ENCODE measurements at places on chromosomes 4 and X.

DNA sequence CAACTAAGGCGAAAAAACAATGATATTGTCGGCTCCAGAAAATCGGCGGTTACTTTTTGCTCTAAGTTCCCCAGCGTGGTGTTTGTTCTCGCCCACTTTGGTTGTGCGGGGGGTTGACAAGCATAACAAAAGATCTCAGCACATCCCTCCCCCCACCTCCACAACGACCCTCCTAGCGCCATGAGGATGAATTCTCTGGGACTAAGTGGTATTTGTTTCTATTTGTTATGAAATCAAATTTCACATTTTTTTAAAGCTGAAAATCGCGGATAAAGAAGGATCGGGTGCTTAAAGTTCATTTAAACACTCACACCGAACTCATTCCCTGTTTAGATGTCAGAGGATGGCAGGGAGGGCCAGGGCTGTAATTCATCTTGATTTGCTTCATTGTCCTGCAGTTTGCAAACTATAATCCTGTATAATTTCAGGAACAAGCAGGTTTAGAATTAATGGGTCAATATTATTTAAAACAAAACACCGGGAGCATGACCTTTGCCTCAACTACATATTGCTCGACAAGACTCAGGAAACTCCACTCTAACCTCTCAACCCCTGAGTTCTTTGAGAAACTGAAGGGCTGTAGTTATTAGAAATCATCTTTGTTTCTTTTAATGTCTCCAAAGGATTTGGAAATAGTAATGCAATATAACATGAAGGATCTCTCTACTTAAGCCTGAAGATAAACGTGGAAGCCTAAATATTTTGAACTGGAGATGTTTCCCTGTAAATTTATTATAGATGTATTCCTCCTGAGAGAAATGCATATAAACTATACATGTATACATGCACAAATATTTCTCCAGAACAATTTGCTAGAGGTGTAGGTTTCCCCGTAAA lies 6.4 kb downstream of the PITX2 start:
- no peak for DNase-seq

DNA sequence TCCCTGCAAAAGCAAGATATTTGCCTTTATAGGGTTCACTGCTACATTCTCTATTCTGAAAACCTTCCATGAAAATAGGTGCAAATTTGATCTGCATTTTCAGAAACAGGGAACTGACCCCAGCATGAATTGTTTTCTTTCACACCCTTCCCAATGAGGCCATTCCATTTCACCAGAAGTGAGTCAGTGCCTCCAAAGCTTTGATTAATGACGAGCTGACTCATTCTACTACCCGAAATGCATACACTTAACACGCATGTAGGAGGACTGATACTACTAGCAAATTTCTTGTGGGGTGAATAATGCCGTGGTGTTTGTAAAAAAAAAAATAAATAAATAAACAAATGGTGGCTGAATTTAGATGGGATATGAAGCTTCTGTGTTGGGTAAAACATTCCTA lies 146.9 kb upstream of the FGF13 start:
- peak; percentile 9 for DNase-seq

DNA sequence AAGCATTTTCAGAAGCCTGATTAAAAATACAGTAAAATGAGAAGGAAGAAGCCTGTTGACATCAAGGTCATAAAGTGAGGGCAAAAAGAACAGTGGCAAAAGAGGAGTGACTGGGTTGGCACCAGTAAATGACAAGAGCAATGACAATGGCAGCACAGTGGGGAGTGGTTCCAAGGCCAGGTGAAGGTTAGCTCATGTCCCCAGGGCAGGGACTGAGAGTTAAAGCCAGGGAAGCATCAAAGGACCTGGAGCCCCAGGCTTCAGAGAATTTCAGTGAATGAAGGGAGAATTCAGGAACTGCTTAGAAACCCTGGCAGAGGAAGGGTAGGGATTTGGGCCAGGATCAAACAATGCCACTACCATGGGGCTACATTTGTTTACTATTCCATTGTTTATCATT lies 8.8 kb upstream of the PIGA start:
- DNase-seq: no peak

DNA sequence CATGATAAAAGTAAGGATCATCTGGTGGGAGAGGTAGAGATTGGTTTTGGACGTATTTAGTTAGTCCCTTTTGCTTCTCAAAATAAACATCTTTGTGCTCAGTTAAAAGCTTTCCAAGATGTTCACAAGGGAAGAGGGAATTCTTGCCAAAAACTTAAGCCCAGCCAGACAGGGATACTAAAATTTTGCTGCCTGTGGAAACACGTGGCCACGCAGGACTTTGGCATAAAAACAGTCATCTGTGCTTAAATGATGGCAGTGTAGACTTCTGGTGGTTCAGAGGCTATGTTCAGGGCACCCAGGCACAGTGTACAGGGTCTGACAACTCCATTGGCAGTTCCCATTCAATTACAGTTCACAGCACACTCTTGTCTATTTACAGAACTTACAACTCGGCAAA lies 93.2 kb upstream of the JADE1 start:
- DNase-seq: no peak

GRCh38 chrX:154002215-154002719 lies 17.4 kb downstream of the IRAK1 start:
- no peak for DNase-seq

DNA sequence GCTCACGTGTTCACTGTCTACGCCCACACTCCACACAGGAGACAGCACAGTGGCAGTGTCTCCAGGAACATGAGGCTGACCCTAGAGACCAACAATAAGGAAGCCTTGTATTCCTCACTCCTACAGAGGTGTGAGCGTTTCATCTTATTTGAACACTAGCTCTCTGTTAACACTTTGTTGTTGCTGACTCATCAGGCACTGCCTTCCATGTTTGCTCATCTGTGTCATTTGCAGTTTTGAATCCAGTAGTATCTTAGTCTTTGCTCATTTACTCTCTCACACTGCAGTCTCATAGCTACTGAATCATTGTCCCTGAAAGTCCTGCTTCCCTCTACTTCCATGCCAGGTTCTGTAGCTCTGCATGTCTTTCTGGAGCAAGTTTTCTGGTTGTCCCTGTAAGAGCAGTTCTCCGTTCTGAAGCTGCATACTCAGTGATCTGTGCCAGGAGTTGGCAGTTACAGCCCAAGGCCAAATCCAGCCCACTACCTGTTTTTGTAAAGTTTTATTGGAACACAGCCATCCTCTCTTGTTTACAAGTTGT lies 80.3 kb upstream of the DCLK2 start:
- no peak for DNase-seq

- DNase-seq: no peak
These were observed 13.6 kb downstream of the CHST7 start for GRCh38 chrX:46587158-46587557.

DNA sequence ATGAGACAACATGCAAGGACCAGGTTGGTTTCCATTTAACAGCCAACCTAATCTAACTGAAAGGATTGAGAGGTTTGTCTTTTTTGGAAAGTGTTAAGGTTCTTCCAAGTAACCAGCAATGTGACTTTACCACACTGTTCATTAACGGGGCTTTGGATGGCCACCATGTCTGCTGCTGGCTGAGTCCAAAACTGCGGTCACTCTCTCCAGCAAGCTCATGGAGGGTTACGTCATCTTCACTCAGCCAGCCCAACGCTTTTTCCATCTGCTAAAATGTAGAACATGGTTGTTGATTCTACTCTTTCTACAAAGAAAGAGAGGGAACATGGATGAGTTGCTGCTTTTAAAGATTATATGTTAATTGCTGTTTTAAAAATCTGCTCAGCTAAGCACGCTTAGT lies 11.0 kb downstream of the PKD2 start:
- no peak for DNase-seq

GRCh38 chrX:153537526-153538295 lies 20.3 kb downstream of the ATP2B3 start:
- no peak for DNase-seq

DNA sequence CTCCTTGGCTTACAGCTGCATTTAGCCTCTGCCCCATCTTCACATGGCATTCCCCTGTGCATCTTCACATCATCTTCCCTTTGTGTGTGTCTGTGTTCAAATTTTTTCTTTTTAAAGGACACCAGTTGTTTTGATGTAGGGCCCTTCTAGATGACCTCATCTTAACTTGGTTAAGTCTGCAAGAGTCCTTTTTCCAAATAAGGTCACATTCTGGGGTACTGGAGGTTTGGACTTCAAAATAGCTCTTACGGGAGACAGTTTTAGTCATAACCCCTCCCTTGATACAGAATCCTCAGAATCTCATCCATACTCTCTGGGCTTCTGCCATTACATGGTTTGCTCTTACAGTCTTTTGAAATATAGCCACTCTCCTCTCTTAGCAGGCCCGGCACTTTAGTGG lies 231.5 kb upstream of the ATP6AP2 start:
- no peak for DNase-seq
